ENCODE measurements at places on chromosomes 3 and 15.
A peak's percentile ranks its signal among the peaks of the same experiment; 100 is the strongest.

GRCh38 chr3:39896184-39896583, 86.8 kb downstream of the MYRIP start:
- no peak for DNase-seq

DNA sequence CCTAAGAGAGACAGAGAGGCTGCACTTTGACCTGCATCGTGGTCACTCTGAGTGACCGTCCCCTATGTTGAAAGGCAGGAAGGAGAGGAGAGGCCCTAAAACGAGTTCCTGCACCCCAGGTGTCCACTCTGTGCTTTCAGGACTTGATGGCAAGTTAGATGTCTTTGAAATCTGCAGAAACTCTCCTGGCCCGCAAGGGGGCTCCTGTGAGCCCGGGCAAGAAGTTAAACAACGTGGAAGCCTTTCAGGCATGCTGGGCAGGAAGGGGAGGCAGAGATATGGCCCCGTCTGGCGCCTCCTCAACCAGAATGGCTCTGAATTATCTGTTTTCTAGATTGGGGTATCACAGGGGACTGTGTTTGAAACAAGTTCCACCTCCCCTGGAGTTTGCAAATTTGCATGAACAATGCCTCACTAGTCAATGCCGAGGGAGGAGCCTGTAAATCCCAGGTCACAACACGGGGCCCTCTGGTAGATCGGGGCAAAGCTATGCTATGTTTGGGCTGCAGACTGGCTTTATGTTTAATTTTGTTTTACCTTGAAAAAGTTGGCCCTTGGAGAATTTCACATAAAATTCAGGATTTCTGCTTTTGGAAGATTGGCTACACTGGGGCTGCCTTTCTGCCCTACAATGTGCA, 9.8 kb downstream of the CTXND1 start:
- no peak for DNase-seq

- no peak for DNase-seq
Observed at GRCh38 chr15:69623392-69624154, 171.0 kb downstream of the RPLP1 start.

DNA sequence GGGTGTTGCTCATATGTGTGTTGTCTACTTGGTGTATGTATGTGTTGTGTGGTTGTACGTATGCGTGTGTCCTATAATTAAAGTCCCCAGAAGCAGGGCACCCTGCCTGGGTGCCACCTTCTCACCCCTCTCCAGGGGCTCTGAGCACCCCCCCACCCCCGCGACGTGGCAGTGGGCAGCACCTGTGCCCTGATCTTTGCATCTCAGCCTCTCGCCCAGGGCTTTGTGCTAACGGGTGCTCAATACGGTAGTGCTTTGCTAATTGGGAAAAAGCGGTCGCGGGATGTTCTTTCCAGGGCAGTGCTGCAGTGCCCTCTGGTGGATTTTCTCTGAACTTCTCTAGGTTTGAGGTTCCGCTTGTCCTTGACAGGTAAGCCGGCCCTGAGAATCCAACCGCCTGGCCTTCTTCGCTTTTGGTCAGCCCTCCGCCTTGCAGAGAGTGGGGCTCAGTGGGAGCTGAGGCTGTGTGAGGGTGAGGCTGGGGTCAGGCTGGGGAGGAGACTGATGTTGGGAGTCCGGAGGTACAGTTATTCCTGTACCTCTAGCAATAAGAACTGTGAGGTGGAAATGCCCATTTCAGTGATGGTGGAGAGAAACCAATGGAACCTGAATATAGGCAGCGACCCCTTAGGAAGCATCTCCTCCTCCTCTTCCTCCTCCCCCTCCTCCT, 17.6 kb upstream of the EPHB3 start:
- DNase-seq: peak; percentile 58

- peak; percentile 97 for DNase-seq
Observed at GRCh38 chr3:160565442-160566403, at the start of gene KPNA4. TSS of gene KPNA4 (minus strand) at chr3:160565571. CDS start at chr3:160565282, 289 bp downstream.
